ENCODE measurements at places on chromosomes 7 and 10. TPM values are rescaled to one million over a fixed set of nuclear protein-coding genes. Genes with fewer than 3 reads are reported as not detected.

Gene SKIDA1
- under 0.01 TPM for total RNA-seq

Gene EPO
- total RNA-seq = not detected

Gene AOC1
- under 0.01 TPM for total RNA-seq

Gene EN2
- not detected for total RNA-seq

Gene SLC16A12
- total RNA-seq = not detected

Gene CNTNAP2
- total RNA-seq = 0.26 TPM

Gene LRRC61
- total RNA-seq = 8.2 TPM

Gene RBP3
- not detected for total RNA-seq

Measured in bronchial epithelial cell (primary cell).